Smooth muscle cell of the pulmonary artery (primary cell): ENCODE measurements at places on chromosomes 2 and 18. TPM values are rescaled to one million over a fixed set of nuclear protein-coding genes. Genes with fewer than 3 reads are reported as not detected.

The REEP1 gene
- total RNA-seq, result 0.07 and 0.33 TPM in 2 replicates

The HJURP gene
- 2.6 and 5.2 TPM in 2 replicates for total RNA-seq

The OR6B2 gene
- not detected in 2 replicates for total RNA-seq

The EPAS1 gene
- total RNA-seq, result 161 and 219 TPM in 2 replicates

The MEX3C gene
- total RNA-seq, result 38.1 and 43.4 TPM in 2 replicates

The VRK2 gene
- 17.6 and 18.4 TPM in 2 replicates for total RNA-seq
